ENCODE measurements at places on chromosomes 1 and 21.

DNA sequence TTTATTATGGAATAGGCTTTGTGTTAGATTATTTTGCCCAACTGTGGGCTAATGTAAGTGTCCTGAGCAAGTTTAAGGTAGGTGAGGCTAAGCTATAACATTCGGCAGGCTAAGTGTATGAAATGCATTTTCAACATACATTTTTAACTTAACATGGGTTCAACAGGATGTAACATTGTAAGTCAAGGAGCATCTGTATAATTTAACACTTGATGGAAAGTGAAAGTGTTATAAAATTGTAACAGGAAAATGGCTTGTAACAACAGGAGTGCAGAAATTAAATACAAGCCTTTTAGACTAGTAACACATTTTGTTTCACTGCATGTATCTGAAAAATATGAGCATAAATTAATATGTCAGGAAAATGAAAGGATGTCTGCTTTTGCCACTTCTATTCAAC, 42.3 kb downstream of the B3GALNT2 start:
- no peak for DNase-seq

DNA sequence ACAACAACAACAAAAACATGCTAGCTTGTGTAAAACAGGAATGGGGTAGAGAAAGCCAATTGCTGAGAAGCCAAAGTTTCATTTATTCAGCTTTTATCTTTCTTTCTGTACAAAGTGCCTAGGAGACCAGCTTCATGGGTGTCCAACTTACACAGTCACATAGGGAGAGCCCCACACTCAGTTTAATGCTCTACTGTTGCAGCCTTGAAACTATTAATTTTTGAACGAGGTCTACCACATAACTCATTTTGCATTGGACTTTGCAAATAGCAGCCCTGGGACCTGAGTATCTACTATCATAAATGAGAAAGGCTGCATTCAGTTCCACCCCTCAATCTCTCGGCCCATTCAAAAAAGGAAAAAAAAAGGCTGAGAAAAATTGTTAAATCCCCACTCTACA, 98.8 kb downstream of the ZNF644 start:
- DNase-seq, result no peak

GRCh38 chr1:211632117-211632807, 43.2 kb downstream of the NEK2 start:
- DNase-seq, result no peak

GRCh38 chr1:100704473-100704872, 15.1 kb upstream of the VCAM1 start:
- no peak for DNase-seq

DNA sequence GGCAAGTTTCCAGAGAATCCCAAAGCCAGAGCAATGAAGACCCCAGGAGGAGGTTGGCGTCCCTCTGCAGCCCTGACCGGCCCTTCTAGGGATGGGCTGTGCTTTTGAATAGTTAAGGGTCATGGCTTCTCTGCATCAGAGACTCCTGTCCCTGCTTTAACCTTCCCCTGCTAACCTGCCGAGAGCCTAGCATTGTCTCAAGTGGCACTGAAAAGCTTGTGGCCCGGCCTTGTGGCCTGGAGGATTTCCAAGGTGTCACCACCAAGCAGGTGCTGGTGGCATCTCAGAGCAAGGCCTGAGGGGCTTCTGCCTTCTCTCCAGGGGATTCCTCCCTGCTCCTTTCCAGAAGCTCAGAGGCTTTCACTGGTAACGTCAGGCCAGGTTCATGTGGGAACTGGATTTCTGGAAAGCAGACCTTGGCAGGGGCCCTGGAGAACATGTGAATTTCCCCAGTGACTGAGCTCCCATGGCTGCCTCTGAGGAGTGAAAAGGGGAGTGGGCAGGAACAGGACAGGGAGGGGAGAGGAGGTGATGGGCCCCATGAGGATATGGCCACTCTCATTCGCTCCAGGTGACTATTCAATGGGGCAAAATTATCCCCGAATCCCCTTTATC, 409.9 kb downstream of the PTPRU start:
- DNase-seq, result no peak

DNA sequence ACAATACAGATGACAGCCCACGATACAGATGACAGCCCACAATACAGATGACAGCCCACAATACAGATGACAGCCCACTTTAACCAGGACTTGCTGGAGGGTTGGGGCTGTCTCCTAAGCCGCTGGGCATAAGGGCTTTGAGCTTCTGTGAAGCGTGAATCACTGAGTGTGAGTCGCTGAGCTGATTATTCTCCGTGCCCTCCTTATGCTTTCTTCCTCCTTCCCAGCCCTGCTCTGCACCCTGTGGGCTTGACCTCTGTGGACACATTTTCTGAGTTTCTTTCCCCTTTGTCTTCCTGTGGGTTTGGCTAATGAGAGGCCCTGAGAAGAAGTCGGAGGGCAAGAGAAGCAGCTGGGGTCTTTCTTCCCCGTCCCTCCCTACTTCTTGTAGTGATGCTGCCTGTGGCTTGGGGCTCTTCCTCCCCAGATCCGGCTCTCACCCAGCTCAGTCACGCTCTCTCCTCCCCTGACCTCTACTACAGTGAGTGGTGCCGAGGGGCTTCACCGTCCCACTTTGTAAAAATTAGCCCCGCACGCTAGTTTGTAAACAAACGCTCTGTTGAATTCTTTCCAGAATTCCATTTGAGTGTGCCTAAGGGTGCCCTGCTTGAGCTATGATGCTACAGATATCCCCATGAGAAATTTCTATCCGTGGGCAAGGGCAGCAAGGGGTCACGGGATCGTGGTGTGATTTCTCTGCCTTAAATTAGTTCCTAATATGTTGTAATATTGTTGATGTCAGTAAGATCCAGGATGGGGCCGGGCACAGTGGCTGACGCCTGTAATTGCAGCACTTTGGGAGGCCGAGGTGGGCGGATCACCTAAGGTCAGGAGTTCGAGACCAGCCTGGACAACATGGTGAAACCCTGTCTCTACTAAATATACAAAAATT, 46.4 kb upstream of the SOD1 start:
- no peak for DNase-seq

GRCh38 chr1:166129006-166129405, 37.8 kb downstream of the FAM78B start:
- no peak for DNase-seq

DNA sequence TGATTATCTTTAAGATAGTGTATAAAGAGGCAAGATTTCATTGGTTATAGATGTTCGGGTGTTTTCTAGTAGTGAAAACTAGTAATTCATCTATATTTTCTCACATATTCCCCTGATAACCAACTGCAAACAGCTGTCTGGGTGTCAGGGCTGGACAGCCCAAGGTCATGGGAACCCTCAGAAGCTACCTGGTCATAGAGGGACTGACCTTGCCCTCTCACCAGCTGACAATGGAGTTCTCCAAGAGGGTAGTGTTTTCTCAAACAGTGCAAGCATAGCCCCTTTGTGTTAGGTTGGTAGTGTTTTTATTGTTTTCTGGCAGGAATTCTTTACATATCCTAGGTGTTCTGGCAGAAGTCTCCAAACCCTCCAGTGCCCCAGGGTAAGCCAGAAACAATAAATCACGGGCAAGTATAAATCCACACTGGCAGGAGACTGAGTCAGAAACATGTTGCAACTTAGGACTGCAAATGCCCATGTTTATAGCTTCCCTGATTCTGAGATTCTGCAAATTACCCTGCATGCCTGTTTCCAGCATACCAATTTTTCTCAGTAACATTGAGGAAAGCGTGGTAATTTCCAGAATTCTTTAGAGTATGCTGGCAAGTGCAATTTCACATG, 82.8 kb upstream of the ATP1A1 start:
- DNase-seq, result no peak

GRCh38 chr1:3156936-3157335, 87.9 kb downstream of the PRDM16 start:
- DNase-seq, result no peak

- no peak for DNase-seq
These were observed 115.2 kb downstream of the KIAA0319L start for GRCh38 chr1:35441926-35442579.

- no peak for DNase-seq
These were observed 3.2 kb upstream of the IBA57 start for GRCh38 chr1:228162286-228163006.

GRCh38 chr1:33399375-33399774, 31.5 kb downstream of the PHC2 start:
- no peak for DNase-seq

GRCh38 chr21:34362136-34362444, 1.7 kb upstream of the KCNE2 start:
- no peak for DNase-seq

- DNase-seq, result no peak
These were observed 31.3 kb downstream of the PKNOX1 start for GRCh38 chr21:43005635-43006034.

- no peak for DNase-seq
These were observed 1.8 kb downstream of the VANGL2 start for GRCh38 chr1:160402001-160402795.

- no peak for DNase-seq
These were observed 1.3 kb upstream of the XKR8 start for GRCh38 chr1:27958513-27958912.

GRCh38 chr1:103937763-103938357, 188.2 kb downstream of the AMY1C start:
- no peak for DNase-seq

- DNase-seq, result no peak
These were observed 1053.4 kb upstream of the ADGRL4 start for GRCh38 chr1:80059940-80060339.

GRCh38 chr1:94418664-94419655, 771 bp downstream of the ABCD3 start:
- peak; percentile 48 for DNase-seq

- DNase-seq, result no peak
These were observed 236.4 kb downstream of the USH2A start for GRCh38 chr1:216186816-216187215.

DNA sequence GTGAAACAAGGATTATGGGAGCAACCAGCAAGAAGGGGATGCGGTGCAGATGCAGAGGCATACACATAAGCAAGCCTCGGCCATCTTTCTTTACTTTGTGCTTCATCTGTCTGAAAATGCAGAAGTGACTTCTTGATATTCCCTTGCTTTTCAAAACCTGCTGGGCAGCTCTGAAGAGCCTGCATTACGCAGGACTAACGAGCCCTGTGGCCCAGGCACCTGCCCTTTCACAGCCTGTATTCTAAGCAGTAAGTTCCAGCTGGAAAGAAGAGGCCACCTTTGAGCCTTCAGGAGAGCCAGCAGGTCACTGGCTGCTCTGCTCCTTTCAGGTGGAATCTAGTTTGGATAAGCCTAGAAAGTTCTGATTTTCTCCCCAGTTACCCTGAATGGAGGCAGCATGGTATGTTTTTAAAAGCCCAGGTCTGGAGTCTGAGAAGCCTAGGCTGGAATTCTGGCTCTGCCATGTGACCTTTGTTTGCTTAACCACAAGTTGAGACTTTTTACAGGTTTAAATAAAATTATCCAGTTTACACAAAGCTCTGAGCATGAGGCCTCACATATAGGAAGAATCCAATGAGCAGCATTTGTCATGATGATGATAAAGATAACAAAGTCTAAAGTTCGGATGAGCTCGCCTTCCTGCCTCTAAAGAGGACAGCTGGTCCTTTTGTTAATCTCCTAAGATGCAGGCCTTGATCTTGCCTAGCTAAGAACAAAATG, 122.9 kb downstream of the UBR4 start:
- DNase-seq, result no peak

GRCh38 chr1:54287176-54287650, 87.2 kb downstream of the MRPL37 start:
- DNase-seq, result peak; percentile 72

- no peak for DNase-seq
These were observed 242.0 kb downstream of the FOXD2 start for GRCh38 chr1:47679826-47680225.

Data from iPS-NIHi11 (cell line).